Cortex of kidney (tissue), 1 donor: ENCODE measurements at places on chromosomes 2 and 18.

DNA sequence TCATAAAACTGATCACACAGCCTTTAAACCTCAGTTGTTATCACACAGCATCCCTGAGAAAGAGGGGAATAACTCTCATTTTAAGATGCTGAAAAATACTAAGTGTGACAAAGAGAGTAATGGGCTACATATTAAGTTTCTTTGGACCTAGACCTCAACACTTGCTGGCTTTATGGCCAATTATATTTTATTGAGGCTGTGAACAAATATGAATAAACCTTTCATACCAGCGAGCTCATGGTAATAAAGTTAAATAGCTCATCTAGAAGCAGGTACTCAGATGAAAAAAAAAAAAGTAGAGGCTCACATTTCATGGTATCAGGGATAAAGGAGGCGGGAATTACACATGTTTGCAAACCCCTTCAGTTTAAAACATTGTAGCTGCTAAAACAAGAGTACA is 75.7 kb downstream of the DOCK10 start:
- no peak for DNase-seq

- DNase-seq, result no peak
Observed at GRCh38 chr2:1868683-1869141, 124.4 kb upstream of the PXDN start.

DNA sequence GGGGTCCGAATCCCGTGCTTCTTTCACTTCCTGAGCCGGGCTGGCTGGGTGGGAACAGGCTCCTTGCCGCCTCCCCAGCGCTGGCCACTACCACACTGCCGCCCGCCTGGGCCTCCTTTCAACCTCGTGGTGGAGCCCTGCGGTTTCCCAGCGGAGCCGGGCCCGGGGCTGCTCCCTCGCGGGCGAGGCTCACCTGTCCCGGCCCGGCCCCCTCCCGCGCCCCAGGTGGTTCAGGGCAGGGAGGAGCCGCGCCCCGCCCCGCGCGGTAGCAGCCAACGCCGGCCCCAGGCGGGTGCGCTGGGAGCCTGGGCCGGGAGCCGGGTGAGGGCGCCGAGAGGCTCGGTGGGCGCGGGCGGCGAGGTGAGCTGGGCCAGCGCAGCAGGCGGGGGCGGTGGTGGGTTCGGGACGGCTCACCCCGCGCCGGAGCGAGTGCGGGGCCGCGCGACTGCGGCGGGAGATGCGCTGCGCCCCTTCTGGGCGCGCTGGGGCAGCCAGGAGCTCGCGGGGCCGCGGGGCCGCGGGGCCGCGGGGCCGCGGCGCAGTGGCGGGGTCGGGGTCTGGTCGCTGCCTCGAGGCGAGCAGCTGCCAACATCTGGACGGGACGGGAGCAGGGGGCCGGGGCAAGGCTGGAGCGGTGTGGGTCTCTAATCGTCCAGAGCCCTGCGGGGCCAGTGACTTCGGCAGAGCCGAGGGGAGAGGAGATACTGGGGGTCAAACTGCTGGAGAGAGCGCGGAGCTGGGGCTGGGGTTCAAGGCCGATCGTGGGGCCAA is at the start of gene LYPD6B:
Gene LYPD6B, plus strand, starts transcription at position 258 of the 771 bp plus-strand sequence. CDS start 92,250 bp downstream, outside the sequence.
- DNase-seq, result no peak

DNA sequence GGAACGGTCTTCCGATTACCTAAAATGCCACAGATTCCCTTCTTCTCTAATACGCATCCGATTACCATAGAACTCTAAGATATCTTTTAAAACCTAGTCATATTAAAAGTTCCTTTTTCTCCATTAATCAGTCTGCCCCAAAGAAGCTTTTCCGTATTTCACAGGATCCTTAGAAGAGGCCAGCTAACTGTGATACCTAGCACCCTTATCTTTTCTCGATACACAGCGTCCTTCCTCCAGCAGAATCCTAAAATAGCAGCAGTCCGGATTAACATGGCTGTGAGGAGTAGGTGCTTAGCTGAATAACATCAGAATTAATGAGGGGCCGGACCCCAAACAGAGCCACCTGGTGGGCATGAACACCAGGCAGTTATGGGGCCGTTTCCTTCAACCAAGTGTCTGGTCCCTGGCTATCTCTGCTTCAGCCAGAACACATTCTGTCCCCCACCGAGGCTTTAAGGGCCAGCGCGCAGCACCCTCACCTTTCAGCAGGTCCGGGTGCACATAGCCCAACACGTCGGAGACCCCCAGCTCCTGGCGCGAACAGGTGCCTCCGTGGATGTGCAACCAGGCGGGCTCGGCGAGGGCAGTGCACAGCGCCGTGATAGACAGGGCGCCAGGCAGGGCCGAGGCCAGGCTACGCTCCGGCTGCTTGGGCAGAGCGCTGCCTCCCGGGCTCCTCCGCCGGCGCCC is 995 bp downstream of the TMEM127 start:
- DNase-seq, result no peak

DNA sequence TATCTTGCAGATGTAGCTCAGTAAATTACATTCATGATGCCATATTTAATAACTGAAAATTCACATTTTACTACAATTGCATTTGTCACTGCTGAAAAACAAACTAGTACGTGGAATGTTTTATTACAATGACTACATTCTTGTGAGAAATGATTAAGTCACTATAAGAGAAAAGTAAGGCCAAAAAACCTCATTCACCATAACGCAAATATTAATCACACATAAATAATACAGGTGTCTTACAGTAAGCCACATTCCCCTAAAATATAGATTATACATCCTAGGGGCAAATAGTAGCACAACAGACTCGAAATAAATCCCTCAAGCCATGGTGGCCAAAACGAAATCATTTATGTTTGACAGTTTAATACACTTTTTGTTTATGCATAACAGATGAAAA is 460.6 kb downstream of the NR4A2 start:
- no peak for DNase-seq

DNA sequence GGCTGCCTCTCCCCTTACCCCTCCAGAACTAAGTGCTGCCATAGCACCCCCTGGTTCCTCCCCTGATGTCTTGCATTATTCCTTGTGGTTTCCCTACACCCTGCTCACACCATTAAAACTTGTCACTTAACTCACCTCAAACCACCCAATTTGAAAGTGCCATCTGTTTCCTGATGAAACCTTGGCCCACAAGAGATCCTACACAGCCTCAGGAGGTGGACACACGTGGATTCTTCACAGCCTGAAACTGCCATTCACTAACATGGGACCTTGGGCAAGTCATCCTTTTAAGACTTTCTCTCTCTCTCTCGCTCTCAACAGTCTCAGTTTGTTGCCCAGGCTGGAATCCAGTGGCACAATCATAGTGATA is 27.5 kb upstream of the FAM124B start:
- no peak for DNase-seq
